Hindlimb muscle (tissue), 1 donor: ENCODE measurements at places on chromosomes 11 and 22.

DNA sequence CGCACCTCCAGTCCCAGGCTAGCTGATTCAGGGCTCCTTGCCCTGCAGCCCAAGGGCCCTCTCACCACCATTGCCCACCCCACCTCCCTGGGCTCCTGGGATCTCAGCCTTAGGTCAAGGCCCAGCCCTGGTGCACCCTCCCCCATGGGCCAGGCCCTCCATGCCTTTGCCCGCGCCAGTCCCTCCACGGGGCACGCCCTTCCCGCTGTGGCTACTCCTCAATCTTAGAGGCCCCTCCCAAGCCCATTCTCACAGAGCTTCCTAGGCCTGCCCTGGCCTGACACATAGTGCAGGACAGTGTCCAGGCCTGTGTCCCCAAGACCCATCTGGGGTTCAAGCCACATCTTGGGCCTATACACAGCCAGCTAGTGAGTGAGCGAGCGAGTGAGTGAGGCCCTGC lies 6.9 kb downstream of the GP1BB start:
- DNase-seq = no peak

DNA sequence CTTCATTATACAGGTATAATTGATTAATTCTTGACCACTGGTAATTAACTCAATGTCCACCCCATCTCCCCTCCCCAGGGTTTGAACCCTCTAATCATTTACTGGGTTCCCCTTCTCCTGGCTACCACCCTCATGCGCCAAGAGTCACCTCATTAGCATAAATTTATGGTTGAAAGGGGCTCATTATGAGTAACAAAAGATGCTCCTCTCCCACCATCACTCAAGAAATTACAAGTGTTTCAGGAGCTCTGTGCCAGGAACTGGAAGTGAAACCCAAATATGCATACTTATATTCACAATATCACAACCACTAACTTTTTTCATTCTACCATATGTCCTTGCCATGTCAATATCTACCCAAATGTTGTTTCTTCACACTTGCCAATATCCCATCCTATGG lies 7.8 kb upstream of the STIP1 start:
- DNase-seq = no peak

DNA sequence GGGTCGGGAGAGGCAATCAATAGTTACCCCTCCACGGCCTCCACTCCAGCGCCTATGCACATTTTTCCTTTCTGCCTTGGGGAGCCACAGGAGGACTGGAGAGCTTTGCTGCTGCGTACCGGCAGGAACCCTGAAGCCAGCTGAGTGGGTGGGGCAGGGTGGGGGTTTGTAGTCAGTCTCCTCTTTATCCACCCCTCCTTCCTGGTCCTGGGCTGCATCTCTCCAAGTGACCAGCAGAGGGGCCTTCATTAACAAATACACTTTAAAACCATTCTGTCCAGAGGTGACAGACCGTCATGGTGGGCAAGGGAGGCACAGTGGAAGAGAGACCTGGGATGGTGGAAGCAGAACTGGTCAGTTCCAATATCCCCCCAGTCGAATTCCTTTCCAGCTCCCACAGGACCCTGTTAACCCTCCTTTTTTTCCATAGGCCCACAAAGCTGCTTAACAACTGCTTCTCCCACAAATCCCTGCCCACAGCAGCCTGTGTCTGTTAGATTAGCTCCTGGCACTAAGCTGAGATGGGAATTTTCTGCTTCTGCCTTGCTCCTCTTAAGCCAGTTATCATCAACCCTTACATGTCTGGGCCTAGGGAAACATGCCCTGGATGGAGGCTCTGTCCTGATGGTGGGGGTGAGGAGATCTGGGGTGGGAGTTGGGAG lies 3.9 kb upstream of the ABCG4 start:
- DNase-seq = peak; percentile 46

DNA sequence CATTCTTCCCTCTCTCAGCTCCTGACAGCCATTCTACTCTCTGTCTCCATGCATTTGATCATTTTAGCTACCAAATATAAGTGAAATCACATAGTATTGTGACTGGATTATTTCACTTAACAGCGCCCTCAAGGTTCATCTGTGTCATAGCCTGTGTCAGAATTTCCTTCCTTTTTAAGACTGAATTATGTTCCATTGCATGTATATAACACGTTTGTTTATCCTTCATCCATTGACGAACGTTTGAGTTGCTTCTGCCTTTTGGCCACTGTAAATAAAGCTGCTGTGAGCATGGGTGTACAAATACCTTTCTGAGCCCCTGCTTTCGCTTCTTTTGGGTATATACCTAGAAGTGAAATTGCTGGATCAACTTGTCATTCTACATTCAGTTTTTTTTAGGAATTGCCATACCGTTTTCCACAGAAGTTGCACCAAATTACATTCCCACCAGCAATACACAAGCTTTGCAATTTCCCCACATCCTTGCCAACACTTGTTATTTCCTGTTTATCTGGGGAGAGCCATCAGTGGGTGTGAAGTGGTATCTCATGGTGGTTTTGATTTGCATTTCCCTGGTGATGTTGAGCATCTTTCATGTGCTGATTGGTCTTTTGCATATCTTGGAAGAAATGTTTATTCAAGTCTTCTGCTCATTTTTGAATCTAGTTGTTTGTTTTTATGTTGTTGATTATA lies 17.5 kb downstream of the GLB1L2 start:
- no peak for DNase-seq

- DNase-seq = no peak
These were observed 48.0 kb downstream of the CELF1 start for GRCh38 chr11:47504910-47505309.

GRCh38 chr11:100810146-100810545 lies 123.1 kb downstream of the ARHGAP42 start:
- no peak for DNase-seq

DNA sequence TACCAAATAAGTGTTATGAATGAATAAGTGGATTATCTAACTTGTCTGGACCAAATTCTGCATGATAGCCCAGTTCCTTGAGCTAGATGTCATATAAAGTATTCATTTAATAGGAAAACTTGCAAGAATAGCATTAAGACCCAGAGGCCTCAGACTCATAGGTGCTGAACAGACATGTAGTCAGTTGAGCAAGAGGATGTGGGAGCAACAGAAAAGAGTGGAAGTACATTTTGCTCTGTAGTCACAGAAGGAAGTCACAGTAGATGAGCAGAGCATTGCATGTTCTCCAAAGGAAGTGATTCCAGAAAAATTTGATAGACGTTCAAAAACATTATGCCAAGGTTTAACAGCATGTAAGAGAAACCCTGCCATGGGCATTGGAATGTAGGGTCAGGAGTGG lies 9.5 kb downstream of the HOATZ start:
- no peak for DNase-seq

GRCh38 chr11:44970293-44970692 lies 19.6 kb upstream of the TP53I11 start:
- DNase-seq = no peak
